ENCODE measurements at places on chromosomes 2 and 18.

GRCh38 chr18:60413944-60414547 is 41.5 kb upstream of the MC4R start:
- DNase-seq: no peak

- no peak for DNase-seq
Observed at GRCh38 chr2:1804351-1804771, 60.0 kb upstream of the PXDN start.

DNA sequence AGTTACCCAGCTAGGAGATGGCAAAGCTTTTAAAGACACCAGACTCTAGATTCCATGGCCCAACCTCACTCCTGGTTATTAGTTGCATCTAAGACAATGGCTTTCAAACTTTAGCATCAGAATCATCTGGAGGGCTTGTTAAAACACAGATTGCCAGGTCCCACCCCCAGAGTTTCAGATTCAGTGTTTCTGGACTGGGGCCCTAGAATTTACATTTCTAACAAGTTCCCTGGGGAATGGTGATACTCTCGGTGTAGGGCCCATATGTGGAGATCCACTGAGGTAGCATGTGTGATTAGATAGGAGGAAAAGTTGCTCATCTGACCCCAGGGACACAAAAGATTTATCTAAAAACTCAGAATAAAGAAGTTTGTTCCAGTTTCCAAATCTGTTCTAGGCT is 14.5 kb upstream of the TTR start:
- DNase-seq: no peak

DNA sequence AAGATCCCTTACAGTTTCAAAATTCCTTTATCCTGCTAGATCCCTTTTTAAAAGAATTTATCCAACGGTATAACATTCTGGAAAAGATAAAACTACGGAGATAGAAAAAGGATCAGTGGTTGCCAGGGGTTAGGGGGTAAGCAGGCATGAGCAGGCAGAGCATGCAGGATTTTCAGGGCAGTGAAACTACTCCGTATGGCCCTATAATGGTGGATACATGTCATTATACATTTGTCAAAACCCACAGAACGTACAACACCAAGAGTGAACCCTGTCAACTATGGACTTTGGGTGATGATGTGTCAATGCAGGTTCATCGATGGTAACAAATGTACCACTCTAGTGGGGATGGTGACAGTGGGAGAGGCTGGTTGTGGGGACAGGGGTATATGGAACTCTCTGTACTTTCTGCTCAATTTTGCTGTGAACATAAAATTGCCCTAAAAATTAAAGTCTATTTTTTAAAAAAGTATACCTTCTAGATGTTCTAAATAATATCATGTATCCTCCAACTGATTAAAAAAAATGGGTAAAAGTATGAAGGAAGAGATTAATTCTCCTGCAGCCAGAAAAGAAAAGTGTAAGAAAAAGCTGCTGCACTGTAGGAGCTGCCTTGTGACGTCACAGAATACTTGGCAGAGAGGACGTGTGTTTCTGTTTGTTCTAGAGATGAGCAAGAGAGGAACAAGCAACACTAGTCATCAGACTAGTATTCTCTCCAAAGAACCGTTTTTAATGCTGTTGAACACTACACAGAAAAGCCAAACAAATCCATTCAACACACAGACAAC is 23.6 kb downstream of the ANKRD44 start:
- DNase-seq: peak; percentile 54

- DNase-seq: no peak
Observed at GRCh38 chr2:224709301-224709700, 6.9 kb downstream of the CCDC195 start.

DNA sequence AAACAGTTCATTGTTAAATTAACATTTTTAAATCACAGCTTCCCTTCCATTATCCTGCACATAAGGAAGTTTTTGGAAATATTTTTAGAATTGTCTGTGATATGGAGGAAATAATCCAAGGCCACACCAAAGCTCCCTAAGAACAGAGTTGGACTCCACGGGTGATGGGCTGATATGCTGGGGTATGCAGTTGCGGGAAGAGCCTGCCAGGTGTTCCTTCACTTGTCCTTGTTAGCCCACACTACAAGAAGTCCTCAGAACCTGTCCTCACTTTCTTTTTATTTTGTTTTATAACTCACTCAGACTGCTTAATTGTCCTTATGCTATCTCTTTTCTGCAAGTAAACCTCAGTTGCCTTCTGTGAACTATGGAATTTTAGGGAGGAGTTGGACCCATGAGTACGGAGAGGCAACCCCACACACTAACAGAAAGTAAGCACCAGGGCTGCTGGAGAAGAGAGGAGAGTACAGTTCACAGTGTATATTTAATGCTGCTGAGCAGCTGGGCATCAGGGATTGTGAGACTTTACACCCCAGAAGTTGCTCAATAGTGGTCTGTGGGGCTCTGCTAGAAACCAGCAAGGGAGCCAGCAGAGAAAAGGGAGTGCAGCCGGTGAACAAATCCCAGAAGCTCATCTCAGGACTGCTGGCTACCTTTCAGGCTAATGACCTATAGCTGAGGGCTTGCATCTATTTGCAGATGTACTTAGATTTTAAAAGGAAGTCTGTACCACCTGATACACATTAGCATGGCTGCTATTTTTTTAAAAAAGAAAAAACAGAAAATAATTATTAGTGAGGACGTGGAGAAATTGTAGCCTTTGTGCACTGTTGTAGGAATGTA is 280.1 kb upstream of the STON1 start:
- no peak for DNase-seq

- no peak for DNase-seq
Observed at GRCh38 chr2:185796758-185797157, 58.2 kb downstream of the FSIP2 start.

GRCh38 chr2:90221300-90221651 is 1529.8 kb downstream of the RPIA start:
- no peak for DNase-seq

GRCh38 chr2:118190474-118190873 is 102.2 kb downstream of the INSIG2 start:
- no peak for DNase-seq

DNA sequence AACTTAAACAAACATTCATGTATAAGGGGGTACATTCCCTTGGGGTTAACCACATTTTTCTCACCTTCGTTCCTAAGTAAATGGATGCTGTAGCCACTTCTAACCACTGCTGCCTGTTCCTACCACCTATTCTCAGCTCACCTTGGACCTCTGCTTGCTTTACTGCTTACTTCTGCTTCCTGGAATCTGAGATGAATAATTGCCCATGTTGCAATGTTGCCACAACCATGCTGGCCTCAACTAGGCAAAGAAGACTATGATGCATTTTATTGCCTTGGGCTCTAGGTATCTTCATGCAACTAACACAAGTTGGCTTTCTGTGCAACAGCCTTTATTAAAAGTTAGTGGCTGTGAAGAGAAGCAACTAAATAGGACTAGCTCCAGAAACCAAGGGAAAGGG is 106.3 kb upstream of the TCF4 start:
- DNase-seq: no peak

- DNase-seq: no peak
Observed at GRCh38 chr2:200353874-200354273, 47.4 kb downstream of the SPATS2L start.

- DNase-seq: no peak
Observed at GRCh38 chr18:9495916-9496705, 20.8 kb downstream of the RALBP1 start.

GRCh38 chr2:44826601-44827000 is 114.9 kb upstream of the SIX3 start:
- no peak for DNase-seq

GRCh38 chr2:148906124-148906523 is 31.1 kb downstream of the KIF5C start:
- DNase-seq: no peak

DNA sequence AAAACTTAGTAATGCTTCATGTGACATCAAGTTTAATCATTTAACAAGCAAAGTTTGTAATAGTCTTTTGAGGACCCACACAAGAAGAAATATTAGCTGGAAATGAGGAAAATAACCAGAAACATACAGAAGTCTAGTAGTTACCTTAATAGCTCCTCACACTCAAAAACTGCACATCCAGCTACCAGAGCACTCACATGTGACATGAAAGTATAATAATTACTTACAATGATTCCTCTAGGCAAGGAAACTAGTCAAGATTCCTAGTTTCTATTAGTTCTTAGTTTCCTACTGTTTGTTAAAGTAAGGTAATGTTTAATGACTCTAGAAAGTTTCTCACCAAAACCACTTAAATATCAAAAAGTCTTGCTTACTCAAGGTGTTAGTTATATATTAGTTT is 335.8 kb downstream of the RAD51AP2 start:
- no peak for DNase-seq

GRCh38 chr2:238467792-238468191 is 41.1 kb downstream of the ASB1 start:
- no peak for DNase-seq

DNA sequence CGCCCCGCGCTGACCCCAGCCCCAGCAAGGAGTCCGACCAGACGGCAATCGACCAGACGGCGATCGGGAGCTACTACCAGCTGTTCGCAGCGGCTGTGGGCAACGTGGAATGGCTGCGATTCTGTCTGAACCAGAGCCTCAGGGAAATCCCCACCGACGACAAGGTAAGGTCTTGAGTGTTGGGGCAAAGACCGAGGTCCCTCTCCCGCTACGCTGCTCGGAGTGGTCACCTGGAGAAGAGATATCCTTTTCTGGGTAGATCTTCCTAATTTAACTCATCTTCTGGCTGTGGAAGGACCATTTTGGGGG is 704 bp downstream of the ANKRD53 start:
- DNase-seq: no peak

DNA sequence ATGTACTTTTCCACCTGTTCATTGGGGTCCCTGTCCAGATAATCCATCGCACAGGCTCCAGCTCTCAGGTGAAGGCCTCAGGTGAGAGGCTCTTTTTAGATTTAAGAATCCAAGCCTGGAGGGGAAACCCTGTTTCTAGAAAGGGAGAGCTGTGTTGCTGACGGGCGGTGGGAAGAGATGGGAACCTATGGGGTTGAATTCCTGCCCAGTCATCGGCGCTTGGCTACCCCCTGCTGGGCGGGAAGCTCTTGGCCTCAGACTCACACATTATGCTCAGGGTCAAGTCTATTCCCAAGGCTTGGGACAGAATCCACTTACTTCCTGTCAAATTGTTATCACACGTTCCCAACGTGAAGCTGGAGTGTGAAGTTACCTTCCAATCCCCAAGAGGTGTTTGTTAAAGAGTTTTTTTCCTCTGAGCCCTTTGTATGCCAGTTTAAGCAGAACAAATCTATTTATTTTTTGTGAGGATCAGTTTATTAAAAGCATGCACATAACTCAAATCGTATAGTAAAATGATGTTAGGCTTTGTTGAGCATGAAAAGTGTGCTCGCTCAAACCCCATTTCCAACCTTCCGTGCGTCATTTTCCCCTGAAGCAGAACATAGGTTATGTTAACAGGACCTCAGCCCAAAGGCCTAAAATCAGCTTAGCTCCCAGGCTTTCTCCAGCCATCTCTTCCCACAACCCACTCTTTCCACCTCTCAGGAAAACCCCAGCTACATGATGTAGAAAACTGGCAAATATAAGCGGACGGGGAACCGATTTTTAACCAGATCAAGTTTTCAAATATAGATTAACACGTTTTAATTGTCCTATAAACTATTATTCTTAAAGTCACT is 181.7 kb upstream of the ETAA1 start:
- DNase-seq: no peak

DNA sequence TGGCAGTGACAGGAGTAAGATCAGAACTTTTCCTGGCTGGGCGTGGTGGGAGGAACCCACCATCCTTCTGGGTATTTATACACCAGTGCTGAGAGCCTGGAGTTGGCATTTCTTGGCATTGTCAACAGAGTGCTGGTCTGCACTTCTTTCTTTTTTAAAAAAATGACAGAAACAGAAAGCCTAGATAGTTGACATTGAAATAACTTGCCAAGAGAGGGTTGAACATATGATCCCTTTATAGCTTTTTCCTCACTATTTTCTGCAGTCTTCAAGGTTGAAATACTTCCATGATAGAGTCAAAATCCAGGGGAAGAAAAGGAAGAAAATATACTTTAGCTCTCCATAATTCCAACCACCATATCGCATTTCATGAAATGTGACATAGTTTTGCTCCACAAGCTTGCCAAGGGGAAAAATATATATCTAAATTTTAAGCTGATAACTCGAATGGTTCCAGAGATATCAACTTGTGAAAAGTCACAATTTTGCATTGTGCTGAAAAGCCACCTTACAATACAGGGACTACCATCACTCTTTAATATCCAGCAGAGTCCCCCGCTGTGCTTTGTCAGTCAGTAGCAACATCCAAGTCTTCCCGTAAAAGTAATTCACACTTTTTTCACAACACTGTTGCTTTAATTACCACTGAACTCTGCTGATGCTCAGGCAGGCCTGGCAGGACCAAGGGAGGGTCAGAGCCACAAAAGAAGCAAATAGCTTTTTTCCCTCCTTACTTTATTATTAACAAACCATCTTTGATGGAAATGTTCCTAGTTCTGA is 764.9 kb upstream of the FANCL start:
- no peak for DNase-seq

DNA sequence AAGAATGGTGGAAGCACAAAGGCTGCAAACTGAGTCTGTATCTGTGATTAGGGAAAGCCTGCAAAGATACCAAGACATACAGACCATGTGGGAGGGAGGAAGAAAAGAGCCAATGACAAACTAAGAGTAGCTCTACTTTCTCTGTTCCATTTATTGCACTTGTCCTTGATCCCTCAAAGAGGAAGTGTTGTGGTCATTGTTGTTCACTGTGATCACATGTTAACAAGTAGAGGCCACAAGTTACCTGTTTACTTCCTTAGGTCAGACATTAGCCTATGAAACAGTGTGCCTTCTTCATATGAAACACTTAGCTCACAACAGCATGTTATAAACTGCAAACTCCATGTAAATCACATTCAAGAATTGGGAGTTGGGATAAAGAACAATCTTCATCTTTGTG is 32.6 kb downstream of the MAP2 start:
- no peak for DNase-seq

GRCh38 chr2:45904946-45905631 is 253.6 kb downstream of the PRKCE start:
- DNase-seq: no peak

- no peak for DNase-seq
Observed at GRCh38 chr2:86031151-86031550, 74.5 kb downstream of the POLR1A start.

DNA sequence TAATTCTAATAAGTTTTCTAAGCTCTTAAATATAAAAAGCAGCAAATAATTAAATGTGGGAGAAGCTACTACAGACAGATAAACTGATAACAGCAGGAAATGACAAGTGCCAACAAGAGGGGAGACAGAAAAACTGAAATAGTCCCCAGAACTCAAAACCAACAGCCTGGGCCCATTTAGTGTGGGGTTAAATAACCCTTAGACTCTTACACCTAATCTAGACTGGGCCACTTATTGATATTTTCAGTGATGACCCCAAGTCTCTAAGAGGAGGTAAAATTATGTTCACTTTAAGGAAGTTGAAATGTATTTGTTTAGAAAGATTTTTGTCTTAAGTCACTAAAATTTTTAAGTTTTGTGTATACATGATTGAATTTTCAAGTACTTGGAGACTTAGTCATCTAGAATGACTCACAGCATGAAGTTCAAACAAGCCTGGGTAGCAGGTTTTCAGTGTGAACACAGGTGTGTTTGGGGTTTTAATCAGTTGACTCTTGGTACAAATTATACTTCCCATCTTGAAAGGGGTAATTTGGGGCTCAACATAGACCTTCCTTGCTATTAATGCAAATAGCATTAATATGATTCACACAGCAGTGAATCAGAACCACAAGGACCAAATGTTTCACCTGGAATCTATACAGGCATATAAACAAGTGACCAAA is 54.9 kb upstream of the MYO3B start:
- no peak for DNase-seq

- DNase-seq: no peak
Observed at GRCh38 chr2:63755216-63755615, 86.5 kb upstream of the UGP2 start.

Measured in AG09319 (cell line).